Esophagus muscularis mucosa (tissue), 4 donors: ENCODE measurements at places on chromosomes 1 and 21. TPM values are rescaled to one million over a fixed set of nuclear protein-coding genes. Genes with fewer than 3 reads are reported as not detected.

GRCh38 chr1:230737622-230738262, 9.4 kb upstream of the CAPN9 start:
- H3K4me3 ChIP-seq, result no peak overlapping the region
- no peaks in the 10 kb centered on the region for H3K36me3 ChIP-seq
- no peaks in the 10 kb centered on the region for H3K27me3 ChIP-seq
- no peak for DNase-seq
- no peak overlapping the region for H3K27ac ChIP-seq
- no peaks in the 10 kb centered on the region for H3K4me1 ChIP-seq

DNA sequence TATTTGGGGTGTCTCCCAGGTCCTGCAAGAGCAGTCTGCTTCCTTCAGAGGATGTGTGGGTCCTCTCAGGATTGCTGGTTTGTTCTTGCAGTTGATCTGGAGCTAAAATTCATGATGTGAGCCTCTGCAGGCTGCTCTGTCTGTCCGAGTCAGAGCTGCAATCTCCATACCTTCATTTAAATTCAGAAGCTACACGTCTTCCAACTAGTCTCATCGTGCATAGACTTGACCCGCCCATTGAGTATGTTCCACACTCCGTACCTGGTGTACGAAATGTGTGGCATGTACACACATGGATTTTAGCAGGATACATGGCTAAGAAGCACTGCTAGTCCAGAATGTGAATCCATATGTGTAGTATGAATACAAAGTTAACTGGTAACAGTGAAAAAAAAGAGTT, 25.0 kb upstream of the RGS2 start:
- no peak for DNase-seq
- H3K27me3 ChIP-seq, result no peaks in the 10 kb centered on the region
- no peaks in the 10 kb centered on the region for H3K36me3 ChIP-seq
- no peak overlapping the region for H3K27ac ChIP-seq
- no peaks in the 10 kb centered on the region for H3K4me1 ChIP-seq

DNA sequence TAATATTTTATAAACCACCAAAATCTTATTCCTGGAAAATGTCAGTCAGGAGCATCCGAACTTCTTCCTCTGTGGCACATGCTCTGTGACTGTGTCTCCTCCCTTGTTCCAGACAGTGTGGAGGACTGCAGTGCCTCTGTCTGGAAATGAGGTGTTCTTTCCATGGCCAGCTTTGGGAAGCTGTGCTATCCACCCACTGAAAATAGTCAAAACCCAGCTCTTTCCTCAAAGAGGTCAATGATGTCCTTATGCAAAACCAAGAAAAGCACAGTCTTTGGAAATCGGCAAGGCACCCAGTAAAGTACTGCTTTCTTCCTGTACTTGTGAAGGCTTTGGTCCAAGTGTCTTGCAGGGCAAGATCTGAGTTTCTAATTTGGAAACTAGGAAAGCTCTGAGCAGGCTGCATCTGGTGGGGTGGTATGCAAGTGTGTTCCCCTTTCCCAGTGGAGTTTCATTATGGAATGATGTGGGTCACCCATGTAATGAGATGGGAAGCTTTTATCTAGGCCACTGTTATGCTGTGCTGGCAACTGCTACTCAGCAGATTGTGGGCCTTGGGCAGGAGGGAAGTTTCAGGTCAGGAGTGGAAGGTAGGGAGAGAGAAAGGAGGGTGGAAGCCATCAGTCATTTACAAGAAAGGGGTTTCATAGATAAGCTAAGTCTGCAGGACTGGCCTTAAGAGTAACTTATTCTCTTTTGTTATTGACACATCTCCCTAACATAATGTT, 6.0 kb downstream of the KIAA0040 start:
- no peak for DNase-seq
- H3K36me3 ChIP-seq, result peaks cover 13% of the 10 kb centered on the region
- H3K27me3 ChIP-seq, result no peaks in the 10 kb centered on the region
- H3K4me3 ChIP-seq, result no peak overlapping the region
- H3K4me1 ChIP-seq, result peaks cover 57% of the 10 kb centered on the region

GRCh38 chr1:163063610-163064009, 5.6 kb upstream of the RGS4 start:
- no peaks in the 10 kb centered on the region for H3K36me3 ChIP-seq
- DNase-seq, result no peak
- H3K4me1 ChIP-seq, result peaks cover 3% of the 10 kb centered on the region
- H3K4me3 ChIP-seq, result no peak overlapping the region

DNA sequence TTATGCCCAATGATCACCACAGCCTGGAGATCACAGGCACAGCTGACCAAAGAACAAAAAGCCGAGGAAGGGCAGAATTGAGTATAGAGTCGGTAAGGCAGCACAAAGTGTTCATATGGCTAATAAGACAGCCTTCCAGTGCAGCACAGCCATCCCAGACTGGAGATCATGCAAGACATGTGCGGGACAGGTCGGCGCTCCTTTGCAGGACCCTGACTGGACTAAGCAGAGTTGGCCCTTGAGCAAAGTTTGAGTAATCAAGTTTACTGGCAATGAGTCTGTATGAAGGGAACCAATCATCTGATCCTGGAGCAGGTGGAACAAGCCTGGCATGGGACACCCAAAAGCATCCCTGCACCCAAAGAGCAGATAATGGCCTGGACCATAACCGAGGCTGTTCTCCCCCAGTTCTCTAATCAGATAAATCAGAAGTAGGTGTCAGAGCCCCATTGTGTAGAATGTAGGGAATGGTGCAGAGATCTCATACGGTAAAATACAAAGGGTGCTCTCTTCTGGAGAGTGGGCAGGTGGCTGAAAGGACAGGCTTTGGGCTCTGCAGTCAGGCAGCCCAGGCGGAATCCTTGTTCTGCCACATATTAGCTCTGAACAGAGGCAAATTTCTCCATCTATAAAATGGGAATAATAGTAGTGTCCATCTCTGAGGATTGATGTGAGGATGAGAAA, 10.7 kb upstream of the DNASE2B start:
- no peaks in the 10 kb centered on the region for H3K27me3 ChIP-seq
- DNase-seq, result no peak
- no peaks in the 10 kb centered on the region for H3K36me3 ChIP-seq

Gene FAM89A
- total RNA-seq, result 5.5 TPM

Gene FCRL4
- not detected for total RNA-seq

Gene FAM163A
- total RNA-seq, result 0.34 TPM

Gene PCAT6
- total RNA-seq, result not detected
